ENCODE measurements at places on chromosomes 4 and X.

DNA sequence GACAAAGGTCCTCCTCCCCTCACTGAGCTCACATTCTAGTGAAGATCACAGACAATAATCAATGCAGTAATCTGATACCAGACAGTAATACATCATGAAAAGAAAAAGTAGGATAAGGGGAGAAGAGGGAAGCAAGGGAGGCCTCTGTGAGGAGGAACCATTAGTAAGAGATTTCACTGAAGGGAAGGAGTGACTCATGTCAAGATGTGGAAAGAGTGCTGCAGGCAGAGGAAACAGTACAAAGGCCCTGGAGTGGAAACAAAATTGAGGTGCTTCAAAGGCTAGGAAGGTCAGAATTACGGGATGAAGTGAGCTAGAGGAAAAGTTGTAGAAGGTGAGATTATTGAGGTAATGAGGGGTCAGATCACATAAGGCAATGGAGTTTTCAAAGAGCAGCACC is 38.1 kb downstream of the LAMTOR3 start:
- DNase-seq = peak; percentile 77

DNA sequence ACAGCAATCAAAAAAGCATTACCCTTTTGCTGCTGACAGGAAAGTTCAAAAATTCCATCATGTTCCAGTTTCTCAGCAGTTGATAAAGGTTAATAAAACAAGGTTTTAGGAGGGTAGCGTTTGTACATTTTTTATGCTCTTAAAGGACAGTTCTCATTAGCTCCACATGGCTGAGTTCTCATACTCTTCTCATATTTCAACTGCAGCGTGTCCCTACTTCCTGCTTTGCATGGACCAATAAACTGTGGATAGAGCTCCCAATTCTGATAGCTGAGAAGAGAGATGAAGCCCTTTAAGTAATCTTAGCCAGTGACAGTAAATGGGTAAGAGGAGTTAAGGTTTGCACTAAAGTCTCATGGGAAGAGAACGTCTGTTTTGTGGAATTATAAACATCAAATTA is 53.5 kb downstream of the SPANXA2 start:
- peak; percentile 29 for DNase-seq

GRCh38 chr4:57074744-57075143 is 35.4 kb downstream of the IGFBP7 start:
- DNase-seq = peak; percentile 89

- DNase-seq = no peak
Measured at GRCh38 chr4:14218641-14219040, 591.1 kb upstream of the BOD1L1 start.

- DNase-seq = peak; percentile 18
Measured at GRCh38 chrX:138034136-138034535, 468.2 kb downstream of the ZIC3 start.

Measured in MCF 10A (cell line).